ENCODE measurements at places on chromosomes 5 and 9.

- DNase-seq, result no peak
Observed at GRCh38 chr5:61286446-61287132, 45.5 kb upstream of the ZSWIM6 start.

- no peak for DNase-seq
Observed at GRCh38 chr5:148956477-148957385, 106.1 kb downstream of the SH3TC2 start.

DNA sequence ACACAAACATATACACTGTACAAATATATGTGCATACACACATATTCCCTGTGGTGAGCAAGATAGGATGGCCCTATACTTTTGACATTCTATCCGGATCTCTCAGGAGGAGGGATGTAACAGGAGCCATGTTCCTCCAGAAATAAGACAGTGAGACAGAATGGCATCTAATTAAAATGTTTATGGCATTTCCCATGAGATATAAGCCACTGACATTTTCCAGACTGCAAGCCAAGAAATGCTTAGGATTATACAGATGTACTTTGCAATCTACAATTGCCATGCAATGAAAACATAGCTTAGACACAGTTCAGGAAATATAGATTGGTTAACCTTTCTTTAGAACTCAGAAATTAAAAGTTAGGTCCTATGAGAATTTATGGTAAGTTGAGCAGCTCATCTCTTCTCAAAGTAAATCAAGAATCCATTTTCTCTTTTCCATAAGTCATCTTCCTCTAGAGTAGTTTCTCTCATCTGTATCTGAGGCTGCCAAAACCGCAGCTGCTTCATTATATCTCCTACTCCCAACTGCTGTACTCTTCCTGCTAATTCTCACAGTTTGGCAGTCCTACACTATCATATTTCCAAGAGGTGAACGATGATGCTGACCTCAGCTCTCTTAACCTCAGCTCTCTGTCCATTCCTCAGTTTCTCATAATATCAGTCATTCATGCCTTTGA is 1719.1 kb downstream of the MAT2B start:
- no peak for DNase-seq

DNA sequence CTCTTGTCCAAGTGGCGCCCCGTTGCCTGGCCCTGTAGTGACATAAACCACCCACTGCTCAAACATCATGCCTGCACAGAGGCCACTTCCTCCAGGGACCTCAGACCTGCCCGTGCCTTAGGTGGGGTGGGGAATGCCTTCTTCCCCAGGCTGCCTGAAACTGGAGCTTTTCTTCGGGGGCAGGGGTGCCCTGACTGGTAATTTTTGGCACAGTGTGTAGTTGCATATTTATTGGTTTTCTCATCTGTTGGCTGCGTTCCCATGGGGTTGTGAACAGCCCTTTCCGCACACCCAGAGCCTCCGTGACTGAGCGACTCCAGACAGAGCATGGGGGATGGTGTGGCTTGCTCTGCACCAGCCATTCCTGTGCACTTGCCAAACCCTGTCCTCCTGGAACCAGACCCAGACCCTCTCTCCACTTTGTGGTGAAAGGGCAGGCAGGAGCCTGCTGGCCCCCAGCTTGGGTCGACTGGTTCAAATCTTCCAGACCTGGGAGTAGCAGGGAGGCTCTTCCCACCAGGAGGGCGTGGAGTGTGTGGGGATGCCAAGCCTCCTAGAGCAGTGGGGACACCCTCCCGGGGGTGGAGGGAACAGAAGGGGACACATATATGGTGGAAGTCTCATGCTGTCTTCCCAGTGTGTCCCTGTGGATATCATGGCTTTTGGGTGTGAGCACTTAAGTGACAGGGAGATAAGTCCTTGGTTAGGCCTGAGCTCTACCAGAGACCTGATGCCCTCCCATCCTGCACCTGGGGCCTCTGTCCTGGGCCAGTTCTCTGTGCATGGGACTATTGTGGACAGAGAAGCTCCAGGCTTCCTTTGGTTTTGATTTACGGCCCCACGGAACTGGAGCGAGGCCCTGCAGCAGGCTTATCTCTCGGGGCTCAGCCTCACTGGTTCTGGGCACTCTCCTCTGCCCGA is 39.6 kb downstream of the WNK2 start:
- no peak for DNase-seq

DNA sequence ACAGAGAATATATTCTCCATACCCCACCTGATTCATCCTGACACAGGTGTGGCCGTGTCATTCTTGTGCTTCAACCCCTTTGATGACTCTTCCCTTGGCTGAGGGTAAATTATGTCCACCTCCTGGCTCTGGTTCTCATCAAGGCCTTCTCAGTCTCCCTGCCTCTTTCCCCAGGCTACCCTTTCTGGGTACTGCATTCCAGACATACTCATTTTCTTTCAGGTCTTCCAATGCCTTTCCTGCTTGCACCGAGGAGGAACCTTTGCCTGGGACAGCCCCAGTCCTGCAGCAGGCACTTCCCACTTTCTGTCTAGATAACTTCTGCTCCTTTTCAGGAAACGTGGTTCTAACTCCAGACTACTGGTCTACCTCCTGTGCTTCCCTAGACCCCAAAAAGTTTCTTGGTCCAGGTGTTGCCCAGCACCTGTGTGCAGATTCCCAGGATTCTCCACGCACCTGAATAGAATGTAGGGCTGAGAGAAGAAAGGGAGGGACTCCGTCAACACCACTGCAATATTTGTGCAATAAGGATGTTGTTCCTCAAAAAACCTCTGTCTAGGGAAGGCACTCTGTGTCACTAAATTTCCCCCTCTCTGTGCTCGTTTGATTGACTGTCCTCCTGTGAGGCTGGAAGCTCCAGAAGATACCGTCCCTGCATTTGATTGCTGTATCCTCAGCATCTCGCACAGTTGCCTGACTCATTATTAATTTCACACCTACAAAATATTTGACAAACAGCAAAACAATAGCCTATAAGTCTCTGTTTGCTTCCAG is 255.4 kb upstream of the NFIL3 start:
- no peak for DNase-seq

- no peak for DNase-seq
Observed at GRCh38 chr9:115495836-115496235, 377.9 kb upstream of the TNC start.

- no peak for DNase-seq
Observed at GRCh38 chr9:125683486-125683885, 23.5 kb downstream of the MAPKAP1 start.

DNA sequence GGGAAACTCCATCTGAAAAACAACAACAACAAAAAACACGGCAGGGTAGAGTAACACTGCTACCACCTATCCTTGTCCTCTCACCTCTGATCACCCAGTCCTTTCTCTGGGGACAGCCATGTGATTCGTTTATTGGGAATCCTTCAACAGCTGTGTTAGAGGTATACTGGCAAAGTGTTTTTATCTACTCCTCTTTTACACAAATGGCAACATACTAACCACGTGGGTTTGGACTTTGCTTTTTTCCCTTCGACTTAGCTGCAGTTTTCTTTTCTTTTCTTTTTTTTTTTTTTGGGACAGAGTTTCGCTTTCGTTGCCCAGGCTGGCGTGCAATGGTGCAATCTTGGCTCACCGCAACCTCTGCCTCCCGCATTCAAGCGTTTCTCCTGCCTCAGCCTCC is 11.2 kb upstream of the SET start:
- no peak for DNase-seq

- no peak for DNase-seq
Observed at GRCh38 chr9:24708814-24709213, 163.1 kb upstream of the IZUMO3 start.

- no peak for DNase-seq
Observed at GRCh38 chr5:55303238-55303690, 4.2 kb downstream of the DHX29 start.

- DNase-seq, result no peak
Observed at GRCh38 chr5:109411627-109412026, 1.9 kb upstream of the PJA2 start.

DNA sequence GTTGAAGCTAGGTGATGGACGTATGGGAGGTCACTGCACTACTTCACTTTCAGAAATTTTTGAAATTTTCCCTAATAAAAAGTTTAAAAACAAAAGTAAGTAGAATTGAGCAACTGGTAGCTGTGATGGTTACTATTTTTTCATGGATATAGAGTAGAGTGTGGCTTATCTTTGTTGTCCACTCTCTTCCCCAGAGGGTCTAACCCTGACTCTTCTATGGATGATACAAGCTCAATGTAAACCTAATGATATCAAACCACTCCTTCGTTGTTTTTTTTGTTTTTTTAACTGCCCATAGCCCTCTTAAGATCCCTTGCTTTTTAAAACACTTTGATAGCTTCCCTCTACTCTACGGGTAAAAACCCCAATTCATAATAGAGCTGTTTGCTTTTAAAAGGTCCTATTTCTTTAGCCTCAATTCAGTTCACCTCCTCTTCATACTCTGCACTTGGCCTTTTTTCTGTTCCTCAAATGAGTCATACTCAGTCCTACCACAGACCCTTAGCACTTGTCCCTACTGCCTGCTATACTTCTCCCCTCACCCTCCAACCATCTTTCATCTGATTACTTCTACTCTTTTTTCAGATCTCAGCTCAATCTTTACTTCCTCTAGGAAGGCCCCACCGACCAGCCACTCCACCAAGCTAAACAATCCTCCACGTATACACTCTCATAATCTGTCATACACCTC is 2.6 kb downstream of the HDAC3 start:
- no peak for DNase-seq

DNA sequence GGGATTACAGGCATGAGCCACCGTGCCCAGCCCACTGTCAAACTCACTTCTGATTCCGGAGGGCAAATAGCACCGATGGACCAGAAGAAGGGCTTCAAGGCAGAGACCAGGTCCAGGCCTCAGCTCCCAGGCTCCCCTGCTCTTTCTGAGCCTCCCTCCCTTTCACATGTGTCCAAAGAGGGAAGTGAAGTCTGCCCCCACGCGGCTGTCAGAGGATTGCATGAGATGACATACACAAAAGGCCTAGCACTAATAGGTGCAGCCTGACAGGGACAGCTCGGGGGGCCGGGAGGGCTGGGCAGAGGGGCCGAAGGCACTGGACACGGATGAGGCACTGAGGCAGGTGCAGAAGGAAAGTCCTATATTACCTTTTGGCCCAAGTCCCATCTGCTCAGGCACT is 16.1 kb downstream of the FBP1 start:
- peak; percentile 22 for DNase-seq

DNA sequence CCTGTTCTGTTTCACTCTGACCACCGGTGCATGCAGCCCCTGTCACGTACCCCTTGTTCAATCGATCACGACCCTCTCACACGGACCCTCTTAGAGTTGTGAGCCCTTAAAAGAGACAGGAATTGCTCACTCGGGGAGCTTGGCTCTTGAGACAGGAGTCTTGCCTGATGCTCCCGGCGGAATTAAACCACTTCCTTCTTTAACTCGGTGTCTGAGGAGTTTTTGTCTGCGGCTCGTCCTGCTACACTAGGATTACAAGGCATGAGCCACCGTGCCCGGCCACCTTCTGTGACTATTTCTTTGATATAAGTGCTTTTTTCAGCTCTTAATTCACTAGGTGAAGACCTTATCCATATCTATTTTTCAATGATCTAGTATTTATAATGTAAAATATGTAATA is 167.5 kb downstream of the TTC39B start:
- no peak for DNase-seq

DNA sequence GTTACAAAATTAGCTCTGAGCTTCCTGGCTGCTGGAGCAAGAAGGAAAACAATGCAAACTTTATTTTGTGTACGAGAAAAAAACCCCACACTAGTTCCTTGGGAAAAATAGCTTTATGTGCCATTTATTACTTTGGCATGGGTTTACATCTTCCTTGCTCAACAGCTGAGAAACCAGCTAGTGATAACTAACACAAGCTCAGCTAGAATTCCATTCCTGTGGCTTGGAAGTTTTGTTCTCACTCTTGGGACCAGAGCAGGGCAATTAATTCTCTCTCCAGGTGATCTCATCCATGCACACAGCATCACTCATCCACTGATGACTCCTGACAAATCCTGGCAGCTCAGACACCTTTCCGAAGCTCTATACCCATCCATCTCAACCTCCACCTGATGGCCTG is 104.1 kb downstream of the CRB2 start:
- DNase-seq, result no peak

DNA sequence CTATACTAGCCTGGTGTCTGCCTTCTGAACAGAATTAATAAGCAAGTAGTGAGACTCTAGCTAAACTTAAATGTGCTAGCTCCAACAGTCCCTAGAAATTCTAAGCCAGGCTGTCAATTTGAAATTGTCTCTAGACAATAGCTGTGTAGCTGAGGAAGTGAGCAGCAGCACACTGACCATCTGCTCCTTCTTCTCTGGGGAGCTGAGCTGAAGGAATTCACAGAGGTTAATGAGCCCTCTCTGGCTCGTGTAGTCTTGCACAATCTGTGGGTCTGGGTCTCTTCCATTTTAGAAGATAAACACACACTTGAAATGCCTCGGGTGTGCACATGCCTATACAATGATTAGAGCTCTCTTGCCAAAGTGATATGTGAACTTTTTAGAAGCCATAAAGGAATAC is 63.5 kb upstream of the BARX1 start:
- no peak for DNase-seq

DNA sequence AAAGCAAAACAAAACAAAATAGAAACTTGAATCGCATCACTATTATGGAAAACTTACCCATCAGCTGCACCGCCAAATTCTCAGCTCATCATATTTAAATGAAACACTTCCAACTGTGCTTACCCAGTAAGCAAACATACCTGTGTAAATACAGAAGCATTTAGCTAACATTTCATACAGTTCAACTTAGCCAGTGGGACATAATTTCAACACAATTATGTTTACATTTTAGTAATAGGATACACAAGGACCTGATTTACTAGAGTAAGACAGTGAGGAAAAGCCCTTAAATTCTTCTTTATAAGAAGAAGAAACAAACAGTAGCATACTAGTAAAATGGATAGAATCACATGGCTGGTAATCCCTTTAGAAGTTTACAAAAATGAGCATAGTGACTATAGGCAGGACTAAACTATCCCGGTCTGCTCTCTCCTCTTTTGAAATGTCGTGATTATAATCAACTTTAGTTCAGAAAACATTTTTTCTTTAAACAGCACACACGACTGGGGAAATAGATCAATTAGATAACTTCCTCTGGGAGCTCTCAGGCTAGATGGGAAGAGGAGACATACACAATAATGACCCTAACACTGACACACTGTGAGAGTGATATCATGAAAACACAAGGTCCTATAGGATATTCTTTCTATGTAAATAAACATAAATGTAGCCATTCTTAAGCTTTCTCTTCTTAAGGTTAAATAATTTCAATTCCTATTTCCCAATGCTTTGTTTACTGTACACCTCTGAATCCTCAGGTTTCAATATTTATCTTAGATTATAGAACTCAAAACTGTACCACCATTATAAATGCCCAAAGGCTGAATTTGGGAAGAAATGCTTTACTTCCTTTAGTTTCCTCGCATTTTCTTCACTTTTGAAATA is 15.9 kb upstream of the CDC20B start:
- DNase-seq, result no peak

GRCh38 chr9:9855177-9856078 is 757.4 kb downstream of the PTPRD start:
- DNase-seq, result no peak
